ENCODE measurements at places on chromosomes 16 and 17.
A peak's percentile ranks its signal among the peaks of the same experiment; 100 is the strongest.

DNA sequence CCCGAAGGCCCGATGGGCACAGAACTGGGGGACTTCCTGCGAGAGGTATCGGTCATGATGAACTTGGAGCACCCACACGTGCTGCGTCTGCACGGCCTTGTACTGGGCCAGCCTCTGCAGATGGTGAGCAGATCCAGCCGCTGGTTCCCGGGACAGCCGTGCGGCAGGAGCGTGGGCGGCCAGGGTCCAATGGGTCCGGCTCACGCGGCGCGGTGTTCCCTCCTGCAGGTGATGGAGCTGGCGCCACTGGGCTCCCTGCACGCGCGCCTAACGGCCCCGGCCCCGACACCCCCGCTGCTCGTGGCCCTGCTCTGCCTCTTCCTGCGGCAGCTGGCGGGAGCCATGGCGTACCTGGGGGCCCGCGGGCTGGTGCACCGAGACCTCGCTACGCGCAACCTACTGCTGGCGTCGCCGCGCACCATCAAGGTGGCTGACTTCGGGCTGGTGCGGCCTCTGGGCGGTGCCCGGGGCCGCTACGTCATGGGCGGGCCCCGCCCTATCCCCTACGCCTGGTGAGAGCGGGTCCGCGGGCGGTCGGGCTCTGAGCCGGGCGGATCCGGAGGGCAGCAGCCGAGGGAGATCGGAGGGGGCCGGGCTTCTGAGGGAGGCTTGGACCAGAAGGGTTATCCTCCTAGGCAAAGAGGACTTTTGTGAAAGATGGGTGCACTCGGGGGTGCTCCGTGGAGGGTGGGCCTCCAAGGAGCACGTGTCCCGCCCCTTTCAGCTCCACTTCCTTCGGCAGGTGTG lies 3.0 kb downstream of the TNK1 start:
- DNase-seq: peak; percentile 82

GRCh38 chr17:5485270-5486205 lies at the start of gene DERL2:
DERL2 (minus strand) TSS chr17:5486178; CDS start chr17:5486161, 17 bp downstream.
- no peak for DNase-seq

DNA sequence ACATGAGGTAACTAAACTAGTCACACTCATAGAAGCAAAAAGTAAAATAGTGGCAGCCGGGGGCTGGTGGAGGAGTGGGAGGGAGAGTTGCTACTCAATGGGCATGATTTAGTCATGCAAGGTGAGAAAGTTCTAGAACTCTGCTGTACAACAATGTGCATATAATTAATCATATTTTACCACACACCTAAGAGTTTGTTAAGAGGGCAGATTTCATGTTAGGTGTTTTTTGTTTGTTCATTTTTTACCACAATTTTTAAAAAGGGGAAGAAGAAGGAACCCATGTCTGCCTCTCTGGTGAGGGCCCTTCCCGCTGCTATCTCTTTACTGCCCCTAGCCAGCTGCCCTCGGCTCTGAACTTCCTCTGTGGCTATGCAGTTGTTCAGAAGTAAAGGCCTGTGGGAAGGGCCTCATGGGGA lies 11.2 kb downstream of the CD300LB start:
- no peak for DNase-seq

DNA sequence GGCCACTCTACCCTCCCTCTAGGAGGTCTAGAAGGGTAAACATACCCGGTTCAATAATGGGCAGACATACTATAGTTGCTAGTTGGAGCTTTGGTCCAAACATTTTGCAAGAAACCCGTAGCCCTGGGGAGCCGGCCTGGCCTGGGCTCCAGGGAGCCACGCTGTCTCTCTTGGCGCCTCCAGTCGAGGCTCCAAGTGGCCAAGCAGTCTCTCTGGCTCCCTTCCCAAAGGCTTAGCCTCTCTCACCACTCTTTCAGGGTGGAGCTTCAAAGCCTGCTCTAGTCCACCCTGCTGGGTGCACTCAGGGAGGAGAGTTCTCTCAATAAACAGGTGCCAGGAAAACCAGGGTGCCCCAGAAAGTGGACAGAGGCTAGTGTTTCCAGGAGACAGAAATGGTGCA lies 32.2 kb downstream of the RCVRN start:
- DNase-seq: no peak

DNA sequence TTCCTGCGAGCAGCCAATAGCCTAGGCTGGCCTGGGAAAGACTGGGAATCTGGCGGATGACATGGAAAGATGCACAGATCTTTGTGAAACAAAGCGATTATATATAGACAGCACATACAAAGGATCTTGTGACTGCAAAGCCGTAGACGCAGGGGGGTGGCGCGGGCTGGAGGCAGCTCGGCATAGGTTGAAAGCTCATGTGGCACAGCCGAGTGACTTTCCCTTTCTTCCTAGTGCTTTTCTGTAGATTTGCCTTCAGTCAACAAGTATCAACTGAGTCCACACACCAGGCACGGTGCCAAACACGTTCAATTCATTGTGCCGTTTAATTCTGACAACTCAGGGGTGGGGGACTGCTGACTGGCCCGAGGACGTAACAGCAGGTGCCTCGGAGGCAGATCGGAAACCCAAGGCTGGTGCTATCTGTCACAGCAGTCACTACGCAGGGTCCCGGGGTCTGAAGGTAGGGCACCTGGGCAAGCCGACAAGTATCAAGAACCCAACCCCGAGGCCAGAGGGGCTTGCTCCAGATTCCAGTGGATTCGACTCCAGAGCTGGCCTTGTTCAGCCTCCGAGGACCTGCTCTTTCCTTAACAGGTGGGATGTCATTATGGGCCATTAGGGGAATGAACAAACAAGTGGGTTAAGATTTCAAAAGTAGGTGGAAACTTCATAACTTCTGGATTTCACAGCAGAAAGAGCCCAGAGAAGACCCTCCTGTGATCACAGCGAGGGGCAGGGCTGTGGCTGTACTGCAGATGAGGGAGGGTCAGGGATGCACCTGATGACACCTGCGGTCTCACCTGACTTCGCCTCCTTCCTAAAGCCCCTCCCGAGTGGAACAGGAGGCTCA lies 5.9 kb downstream of the PAM16 start:
- no peak for DNase-seq

DNA sequence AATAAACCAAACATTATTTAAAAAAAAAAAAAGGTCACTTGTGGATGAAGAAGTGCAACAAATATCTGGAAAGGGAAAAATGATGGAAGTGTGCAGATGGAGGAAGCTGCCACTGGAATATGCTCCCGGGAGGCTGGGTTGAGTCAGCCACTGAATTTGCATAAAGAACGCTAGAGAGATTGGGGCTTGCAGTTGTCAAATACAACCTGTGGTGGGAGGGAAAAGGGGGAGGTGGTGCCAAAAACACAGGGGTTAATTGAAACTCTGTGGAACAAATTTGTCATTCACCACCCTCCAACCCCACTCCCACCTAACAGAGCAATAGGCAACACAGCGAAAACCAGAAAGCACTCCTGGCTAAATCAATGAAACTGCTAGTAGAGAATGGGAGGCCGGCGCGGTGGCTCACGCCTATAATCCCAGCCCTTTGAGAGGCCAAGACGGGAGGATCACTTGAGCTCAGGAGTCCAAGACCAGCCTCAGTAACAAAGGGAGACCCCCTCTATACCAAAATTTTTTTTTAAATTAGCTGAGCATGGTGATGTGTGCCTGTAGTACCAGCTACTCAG lies 37.6 kb upstream of the RPL38 start:
- DNase-seq: no peak

GRCh38 chr16:85173981-85174751 lies 61.9 kb upstream of the CIBAR2 start:
- no peak for DNase-seq

- DNase-seq: no peak
Measured at GRCh38 chr17:42844271-42844670, at the start of gene AOC2. AOC2 (plus strand) TSS chr17:42844580; CDS start chr17:42844627, 47 bp downstream.

- DNase-seq: no peak
Measured at GRCh38 chr17:8829036-8829941, 30.1 kb upstream of the MFSD6L start.

GRCh38 chr16:69187446-69188235 lies 677 bp downstream of the SNTB2 start:
- DNase-seq: peak; percentile 60

GRCh38 chr17:36601303-36602029 lies at the start of gene MRM1:
MRM1 (plus strand) TSS chr17:36601583; CDS start chr17:36601811, 228 bp downstream.
- peak; percentile 97 for DNase-seq

- DNase-seq: no peak
Measured at GRCh38 chr17:76017481-76018339, 9.4 kb downstream of the EVPL start.

- DNase-seq: no peak
Measured at GRCh38 chr17:63945784-63946439, 13.8 kb upstream of the CD79B start.

DNA sequence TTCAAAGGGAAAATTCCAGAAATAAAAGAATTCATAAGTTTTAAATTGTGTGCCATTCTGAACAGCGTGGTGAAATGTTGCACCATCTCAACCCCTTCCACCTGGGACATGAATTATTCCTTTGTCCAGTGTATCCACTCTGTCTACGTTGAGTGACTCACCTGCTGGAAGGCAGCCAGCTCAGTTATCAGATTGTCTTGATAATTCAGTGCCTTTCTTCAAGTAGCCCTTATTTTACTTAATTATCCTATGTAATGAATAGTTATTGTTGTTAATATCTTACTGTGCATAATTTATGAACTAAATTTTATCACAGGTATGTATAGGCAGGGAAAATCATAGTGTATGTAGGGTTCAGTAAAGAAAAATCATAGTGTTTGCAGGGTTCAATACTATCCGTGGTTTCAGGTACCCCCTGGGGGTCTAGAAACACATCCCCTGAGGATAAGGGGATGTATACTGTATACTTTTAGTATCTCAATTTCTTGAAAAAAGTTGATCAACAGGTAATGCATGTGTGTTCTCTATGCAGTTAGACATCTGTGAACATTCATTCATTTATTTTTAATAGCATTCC lies 7.7 kb upstream of the PCTP start:
- no peak for DNase-seq

DNA sequence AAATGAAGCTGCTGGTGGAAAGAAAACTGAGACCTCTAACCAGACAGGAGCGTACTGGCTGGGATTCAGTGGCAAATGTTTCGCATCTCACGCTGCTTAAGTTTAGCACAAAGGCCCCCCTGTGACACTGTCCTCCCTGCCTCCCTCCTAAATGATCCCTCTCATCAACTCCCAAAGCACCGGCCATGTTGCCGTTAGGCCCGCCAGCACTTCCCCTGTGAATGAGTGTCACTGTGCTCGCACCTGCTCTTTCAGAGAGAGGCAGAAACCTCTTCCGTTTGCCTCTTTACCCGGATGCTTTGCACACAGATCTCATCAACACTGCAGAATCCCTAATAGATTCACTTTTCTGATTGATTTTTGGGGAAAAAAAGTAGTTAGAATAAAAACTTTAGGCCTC lies 26.5 kb downstream of the MBTPS1 start:
- peak; percentile 40 for DNase-seq

DNA sequence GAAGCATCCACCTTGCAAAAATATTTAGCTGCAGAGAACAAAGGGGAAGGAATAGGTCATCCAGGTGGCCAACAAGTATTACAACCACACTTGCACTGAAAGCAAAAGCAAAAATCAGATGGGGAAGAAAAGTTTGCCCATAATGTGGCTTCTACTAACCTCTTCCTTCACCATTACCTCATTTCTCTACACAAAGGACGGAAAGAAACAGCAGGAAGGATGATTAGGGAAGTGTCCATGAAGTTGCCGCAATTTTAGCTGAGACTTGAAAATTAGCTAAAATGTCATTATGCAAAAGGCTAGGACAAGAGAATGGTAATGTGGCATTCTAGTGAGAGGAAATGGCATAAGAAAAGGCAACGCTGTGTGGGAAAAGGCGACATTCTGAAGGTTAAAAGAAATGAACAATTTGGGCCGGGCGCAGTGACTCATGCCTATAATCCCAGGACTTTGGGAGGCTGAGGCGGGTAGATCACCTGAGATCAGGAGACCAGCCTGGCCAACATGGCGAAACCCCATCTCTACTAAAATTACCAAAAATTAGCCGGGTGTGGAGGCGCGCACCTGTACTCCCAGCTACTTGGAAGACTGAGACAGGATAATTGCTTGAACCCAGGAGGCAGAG lies 13.7 kb downstream of the KANSL1 start:
- no peak for DNase-seq

GRCh38 chr16:2384426-2384825 lies 43.9 kb upstream of the ABCA3 start:
- no peak for DNase-seq

GRCh38 chr17:4551141-4551540 lies 4.0 kb downstream of the MYBBP1A start:
- DNase-seq: no peak

DNA sequence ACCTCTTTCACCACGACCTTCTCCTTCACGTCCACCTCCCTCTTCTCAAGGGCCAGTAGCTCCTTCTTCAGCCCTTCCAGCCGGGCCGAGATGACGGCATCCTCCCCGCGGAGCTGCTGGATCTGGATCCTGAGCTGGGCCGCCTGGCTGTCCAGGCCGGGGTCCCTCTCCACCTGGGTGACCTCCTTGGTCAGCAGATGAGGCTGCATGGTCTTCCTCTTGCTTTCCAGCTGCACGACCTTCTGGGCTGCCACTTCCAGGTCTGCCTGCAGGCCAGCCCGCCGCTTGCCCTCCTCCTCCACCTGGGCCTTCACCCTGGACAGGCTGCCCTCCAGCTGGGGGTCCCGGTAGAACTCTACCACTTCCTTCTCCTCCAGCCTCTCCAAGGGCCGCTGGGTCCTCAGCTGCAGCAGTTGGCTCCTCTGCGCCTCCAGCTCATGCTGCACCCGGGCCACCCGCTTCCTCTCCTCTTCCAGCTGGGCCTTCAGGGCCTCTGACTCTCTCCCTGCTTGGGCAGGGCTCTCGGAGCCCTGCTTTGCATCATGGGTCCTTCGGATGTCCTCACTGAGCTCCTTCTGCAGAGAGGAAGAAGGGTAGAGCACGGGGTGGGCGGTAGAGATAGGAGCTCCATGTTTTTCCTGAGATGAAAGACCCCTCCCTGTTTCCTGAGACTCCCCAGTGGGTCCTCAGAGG lies 9.5 kb downstream of the CDK3 start:
- DNase-seq: no peak

DNA sequence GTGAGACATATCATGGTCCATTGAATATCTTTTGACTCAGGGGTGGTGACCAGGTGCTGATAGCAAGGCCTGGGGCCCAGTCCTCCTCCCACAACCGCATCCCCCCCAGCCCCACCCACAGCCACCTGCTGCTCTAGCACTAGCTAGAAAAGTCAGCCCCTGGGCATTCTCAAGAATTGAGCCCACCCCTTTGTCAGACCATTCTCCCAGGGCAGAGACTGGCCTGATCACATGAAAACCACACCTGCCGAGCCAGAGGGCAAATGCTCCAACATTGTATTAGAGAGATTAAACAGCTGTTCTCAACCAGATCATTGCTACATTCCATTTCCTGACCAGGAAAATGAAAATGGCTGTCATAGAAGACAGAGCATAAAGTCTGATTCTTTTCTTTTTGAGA lies 62.4 kb downstream of the RAB11FIP4 start:
- no peak for DNase-seq

GRCh38 chr16:87065446-87066132 lies 251.6 kb downstream of the C16orf95 start:
- no peak for DNase-seq

DNA sequence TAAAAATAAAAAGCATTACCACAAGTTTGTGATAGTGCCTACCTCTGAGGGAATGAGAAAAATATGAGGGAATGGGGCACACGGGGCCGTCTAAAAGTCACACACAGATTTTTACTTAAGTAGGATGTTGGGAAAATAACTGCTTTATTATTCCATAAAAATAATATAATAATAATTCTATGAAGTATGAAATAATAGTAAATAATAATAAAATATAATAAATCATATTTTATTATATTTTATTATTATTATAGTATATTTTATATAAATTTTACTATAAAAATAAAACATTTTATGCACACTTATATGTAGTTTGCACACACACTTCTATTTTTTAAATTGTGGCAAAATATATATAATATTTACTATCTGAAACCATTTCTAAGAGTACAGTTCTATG lies 92.3 kb downstream of the BMERB1 start:
- no peak for DNase-seq

GRCh38 chr17:15884731-15885130 lies 60.2 kb upstream of the ADORA2B start:
- no peak for DNase-seq

All from glutamatergic neuron (in vitro differentiated cells).